M059J (cell line): ENCODE measurements at places on chromosomes 5 and 9.
A peak's percentile ranks its signal among the peaks of the same experiment; 100 is the strongest.

DNA sequence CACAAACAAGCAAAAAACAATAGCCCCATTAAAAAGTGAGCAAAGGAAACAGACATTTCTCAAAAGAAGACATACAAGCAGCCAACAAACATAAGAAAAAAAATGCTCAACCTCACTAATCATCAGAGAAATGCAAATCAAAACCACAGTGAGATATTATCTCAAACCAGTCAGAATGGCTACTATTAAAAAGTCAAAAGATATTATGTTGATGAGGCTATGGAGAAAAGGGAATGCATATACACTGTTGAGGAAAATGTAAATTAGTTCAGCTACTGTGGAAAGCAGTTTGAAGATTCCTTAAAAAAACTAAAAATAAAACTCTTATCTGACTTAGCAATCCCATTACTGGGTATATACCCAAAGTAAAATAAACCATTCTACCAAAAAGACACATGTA is 28.7 kb upstream of the BARX1 start:
- no peak for DNase-seq

GRCh38 chr5:179803651-179804554 is 2.8 kb downstream of the MGAT4B start:
- peak; percentile 54 for DNase-seq

GRCh38 chr5:122394284-122394930 is 82.4 kb downstream of the SNCAIP start:
- DNase-seq = no peak

GRCh38 chr5:59792983-59793585 is 100.4 kb downstream of the PDE4D start:
- DNase-seq = peak; percentile 99

DNA sequence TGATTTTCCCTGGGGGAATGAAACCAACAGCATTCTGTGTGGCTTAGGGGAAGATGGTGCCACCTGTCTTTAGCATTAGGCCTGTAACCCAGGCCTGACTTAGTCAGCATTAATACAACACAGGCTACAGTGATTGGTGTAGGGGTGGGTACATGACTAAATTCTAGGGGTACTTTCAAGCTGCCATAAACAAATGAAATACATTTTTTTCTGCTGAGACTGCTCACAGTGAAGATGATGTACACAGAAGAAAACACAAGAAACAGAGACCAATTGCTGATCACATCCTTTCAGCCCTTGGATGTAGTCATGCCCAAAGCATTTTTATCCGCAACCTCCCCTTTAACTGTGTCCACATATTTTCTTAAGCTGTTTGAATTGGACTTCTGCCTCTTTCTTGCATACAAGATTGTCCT is 527.2 kb downstream of the KCTD16 start:
- DNase-seq = peak; percentile 68

- no peak for DNase-seq
Measured at GRCh38 chr9:136198605-136199083, 6.3 kb downstream of the LHX3 start.
